ENCODE measurements at places on chromosomes 3 and 15.

- DNase-seq = no peak
Measured at GRCh38 chr3:172568701-172569100, 45.5 kb upstream of the TNFSF10 start.

DNA sequence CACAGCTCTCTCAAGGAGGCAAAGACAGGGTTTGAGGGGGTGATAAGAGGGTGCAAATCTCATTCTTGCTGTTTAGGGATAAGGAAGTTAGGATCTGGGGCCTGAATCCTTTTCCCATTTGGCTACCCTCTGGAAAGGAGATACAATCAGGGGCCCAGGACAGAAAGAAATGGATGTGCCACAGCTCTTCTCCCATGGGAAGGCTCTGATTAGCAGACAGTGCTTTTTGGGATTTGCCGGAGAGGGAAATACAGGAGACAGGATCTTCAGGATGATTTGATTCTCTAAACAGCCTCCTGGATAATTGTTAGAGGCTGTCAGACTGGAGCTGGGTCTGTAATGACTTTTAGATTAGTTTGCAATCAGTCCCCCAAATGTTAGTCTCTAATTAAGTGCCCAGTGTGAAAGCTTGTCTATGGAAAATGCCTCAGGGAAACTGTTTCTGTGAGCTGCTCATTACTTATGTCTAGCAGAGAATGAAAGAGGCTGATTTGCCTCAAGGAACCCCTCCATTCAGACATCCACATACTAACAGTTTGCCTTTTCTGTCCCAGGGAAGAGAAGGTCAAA is 67.6 kb downstream of the COL6A5 start:
- no peak for DNase-seq

GRCh38 chr3:1855841-1856240 is 242.8 kb upstream of the CNTN4 start:
- no peak for DNase-seq

- DNase-seq = no peak
Measured at GRCh38 chr3:154129625-154130024, 8.4 kb downstream of the ARHGEF26 start.

DNA sequence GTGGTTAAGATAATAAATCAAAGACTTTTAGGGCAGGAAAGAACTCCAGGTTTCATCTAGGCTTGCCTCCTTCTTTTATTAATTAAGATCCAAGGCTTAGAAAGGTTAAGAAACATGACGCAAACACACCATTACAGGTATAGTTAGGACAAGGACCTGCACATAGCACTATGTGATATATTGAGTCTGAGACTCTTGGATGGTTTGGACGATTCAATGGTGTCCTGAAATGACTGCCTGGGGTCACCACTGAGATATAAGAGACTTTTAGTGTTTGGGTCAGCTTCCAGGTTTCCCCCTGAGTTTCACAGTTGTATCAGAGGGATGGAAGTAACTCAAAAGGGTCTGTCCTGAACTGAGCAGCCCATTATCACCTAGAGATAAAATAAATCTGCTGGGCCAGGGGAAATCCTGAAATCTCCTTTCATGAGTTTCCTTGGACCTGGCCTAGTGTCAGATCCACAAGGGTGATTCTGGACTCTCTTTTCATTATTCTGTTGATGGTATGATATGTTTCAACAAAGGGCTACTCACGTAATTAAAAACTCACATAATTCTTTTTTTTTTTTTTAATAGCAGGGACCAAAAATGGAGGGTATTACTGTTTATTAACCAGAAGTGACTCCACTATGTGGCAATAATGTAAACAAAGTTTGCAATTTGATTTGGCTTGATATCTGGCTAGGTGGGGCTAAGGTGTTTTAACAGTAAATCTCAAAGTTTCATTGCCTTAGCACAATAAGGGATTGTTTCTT is 55.6 kb upstream of the ADGRG7 start:
- DNase-seq = no peak

DNA sequence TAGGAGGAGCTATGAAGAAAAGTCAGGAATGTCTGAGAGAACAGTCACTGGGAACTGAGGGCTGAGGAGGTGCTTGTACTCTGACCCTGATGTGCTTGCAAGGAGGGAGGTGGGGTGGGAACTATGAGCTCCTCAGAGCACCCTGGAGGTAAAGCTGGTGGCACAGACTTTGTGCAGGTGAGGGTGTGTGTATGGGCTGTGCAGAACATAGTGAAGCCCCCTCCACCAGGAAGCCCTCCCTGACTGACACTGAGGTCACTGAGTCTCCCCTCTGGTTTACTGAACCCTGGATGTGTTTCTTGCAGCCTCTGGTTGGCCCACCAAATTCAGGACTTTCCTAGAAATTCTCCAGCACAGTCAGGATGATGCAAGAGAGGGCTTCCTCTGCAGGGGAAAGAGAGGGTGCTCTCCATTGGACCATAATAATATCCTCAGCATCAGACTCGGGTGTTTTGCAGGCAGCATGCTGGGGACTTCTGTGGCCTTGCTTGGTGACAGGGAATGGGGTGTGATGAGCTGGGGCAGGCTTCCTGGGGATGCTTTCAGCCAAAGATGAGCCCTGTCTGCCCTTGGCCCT is 1.5 kb upstream of the ISLR start:
- no peak for DNase-seq

- peak; percentile 62 for DNase-seq
Measured at GRCh38 chr15:48644827-48645557, 517 bp downstream of the FBN1 start.

DNA sequence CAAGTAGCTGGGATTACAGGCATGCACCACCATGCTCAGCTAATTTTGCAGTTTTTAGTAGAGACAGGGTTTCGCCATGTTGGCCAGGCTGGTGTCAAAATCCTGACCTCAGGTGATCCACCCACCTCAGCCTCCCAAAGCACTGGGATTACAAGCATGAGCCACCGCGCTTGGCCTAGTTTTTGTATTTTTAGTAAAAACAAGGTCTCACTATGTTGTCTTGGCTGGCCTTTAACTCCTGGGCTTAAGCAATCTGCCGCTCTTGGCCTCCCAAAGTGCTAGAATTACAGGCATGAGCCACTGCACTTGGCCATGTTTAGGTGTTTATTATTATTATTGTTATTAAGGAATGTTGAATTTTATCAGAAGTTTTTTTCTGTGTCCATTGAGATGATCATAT is 14.7 kb downstream of the IL16 start:
- DNase-seq = peak; percentile 38

GRCh38 chr15:42036966-42037365 is 16.1 kb upstream of the PLA2G4E start:
- DNase-seq = no peak

DNA sequence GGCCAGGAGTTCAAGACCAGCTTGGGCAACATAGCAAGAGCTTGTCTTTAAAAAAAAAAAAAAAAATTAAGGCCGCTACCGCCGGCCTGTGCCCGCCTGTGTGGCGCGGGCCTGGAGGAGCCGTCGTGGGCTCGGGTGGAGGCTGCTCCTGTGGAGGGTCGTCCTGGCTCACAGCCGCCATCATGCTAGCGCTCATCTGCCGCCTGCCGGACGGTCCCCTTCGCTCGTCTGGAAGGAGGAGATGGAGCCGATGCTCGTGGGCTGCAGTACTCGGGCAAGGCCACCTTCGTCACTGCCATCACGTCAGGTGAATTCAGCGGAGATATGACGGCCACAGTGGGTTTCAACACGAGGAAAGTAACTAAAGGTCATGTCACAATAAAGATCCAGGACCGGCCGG is 37.4 kb downstream of the TFRC start:
- DNase-seq = no peak

- DNase-seq = no peak
Measured at GRCh38 chr3:187777331-187777941, 32.2 kb upstream of the BCL6 start.

DNA sequence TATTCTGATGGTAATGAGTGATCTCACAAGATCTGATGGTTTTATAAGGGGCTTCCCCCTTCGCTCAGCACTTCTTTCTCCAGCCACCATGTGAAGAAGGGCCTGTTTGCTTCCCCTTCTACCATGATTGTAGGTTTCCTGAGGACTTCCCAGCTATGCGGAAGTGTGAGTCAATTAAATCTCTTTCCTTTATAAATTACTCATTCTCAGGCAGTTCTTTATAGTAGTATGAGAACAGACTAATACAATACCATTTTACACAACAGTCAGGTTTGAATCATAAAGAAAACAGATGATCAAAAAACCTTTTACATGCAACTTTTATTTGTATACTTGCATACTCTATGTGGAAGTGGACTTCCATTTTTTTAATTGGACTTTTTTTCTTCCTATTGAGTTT is 46.7 kb upstream of the CBLB start:
- no peak for DNase-seq

- no peak for DNase-seq
Measured at GRCh38 chr15:41567862-41568261, 8.8 kb downstream of the TYRO3 start.

DNA sequence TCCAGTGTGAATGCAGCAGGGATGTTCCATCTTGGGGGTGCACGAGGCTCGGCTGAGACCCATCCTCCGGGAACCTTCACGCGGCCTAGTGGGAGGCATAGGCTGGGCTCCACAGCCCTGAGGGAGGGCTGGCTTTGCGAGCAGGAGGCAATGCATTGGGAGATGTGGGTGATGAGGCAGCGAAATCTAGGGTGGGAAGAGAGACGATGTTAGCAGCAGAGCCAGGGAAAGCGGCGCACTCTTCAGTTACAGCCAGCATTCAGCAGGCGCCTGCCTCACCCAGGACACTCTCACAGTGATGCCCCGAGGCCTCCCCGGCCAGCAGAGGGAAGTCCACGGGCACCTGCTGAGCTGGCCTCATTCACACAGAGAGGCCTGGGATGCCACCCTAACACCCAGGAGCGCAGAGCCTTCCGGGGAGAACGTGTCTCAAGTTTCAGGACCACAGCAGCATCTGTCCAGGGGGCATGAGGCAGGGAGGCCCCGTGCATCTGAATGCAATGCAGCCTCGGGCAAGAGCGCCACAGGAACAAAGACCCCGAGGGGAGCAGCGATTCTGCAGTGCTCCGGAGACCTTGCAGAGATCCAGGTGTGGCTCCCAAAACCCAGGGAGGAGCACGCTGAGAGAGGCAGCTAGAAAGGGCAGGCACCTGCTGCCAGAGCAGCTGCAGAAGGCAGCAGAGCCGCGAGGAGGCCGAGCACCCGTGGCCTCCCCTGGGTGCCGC is 102.4 kb downstream of the NUP210 start:
- no peak for DNase-seq

- DNase-seq = no peak
Measured at GRCh38 chr3:162072656-162073164, 576.1 kb downstream of the OTOL1 start.

DNA sequence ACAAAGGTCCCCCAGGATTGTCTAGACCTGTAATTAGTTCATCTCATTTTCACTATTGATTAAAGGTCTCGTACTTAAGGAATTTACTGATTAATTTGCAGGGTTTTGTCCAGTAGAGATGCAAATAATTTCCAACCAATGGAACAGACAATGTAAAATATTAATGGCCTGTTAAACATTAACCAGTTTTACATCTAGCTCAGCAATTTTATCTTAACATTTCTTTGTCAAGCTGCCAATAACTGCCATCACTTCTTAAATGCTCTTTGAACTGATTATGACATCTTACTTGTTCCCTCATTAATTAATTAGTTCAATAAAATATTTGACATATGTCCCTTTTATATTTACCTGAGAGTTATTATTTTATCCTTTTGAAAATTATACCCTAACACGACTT is 9.4 kb upstream of the STRIT1 start:
- DNase-seq = no peak

DNA sequence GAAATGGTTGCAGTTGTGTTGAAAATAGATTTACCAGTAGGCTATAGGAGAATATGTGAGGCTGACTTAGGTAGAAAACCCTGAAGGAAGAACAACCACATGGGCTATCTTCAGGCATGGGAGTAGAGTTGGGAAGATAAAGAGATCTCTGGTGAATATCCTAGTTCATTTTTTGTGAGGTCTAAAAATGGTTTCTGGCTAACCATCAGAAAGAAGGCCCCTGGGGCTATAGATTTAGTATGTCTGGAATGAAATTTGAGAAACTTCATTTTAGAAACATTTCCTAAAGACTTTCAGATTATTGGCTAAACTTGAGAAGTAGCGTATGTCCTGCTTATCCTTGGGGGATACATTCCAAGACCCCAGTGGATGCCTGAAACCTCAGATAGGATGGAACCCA is 148.2 kb downstream of the NAALADL2 start:
- DNase-seq = no peak

- DNase-seq = no peak
Measured at GRCh38 chr15:53841651-53842050, 82.2 kb upstream of the WDR72 start.

DNA sequence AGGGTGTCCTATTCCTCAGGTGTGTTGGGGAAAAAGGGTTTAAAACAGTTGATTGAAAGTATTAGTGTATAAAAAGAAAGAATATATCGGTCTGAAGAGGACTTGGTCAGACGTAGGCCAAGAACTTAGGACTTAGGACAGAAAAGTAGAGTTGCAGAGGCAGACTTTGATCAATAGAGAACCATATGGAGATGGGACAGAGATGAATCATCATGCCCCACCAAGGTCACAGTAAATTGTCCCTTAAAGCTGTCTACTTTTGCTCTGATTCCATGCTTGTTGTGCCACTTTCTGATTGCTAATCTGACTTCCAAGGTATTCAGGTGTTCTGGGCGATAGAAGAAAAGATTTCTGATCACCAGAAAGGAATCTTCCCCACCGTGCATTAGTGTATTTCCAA is 52.9 kb upstream of the ZDHHC23 start:
- DNase-seq = no peak

DNA sequence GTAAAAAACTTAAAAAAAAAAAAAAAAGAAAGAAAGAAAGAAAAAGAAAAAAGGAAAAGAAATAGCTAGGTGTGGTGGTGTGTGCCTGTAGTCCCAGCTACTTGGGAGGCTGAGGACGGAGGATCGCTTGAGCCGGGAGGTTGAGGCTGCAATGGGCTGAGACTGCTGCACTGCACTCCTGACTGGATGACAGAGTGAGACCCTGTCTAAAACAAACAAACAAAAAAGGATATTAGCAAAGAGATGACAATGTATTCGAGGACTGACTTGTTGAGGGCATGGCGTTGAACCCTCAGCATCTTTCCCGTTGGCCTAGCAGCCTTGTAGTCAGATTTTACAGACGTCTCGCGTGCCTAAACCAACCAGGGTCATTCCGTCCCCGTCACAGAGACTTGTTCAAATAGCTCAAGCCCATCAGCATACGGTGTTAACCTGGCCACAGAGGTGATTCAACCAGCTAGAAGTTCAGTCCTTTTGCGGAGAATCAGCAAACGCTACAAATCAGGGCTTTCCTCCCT is 528 bp upstream of the NIT2 start:
- no peak for DNase-seq

GRCh38 chr3:130904491-130904890 is 10.6 kb downstream of the ATP2C1 start:
- no peak for DNase-seq

- DNase-seq = no peak
Measured at GRCh38 chr3:32309654-32310242, 71.3 kb downstream of the CMTM8 start.

All from left ventricle myocardium superior (tissue), 1 donor.